RPMI8226 (cell line): ENCODE measurements at places on chromosomes 6 and 20.
A peak's percentile ranks its signal among the peaks of the same experiment; 100 is the strongest.

- no peak for DNase-seq
Measured at GRCh38 chr6:17856306-17856705, 131.1 kb downstream of the KIF13A start.

GRCh38 chr6:93418033-93418407 lies 1.3 kb downstream of the EPHA7 start:
- DNase-seq = no peak

DNA sequence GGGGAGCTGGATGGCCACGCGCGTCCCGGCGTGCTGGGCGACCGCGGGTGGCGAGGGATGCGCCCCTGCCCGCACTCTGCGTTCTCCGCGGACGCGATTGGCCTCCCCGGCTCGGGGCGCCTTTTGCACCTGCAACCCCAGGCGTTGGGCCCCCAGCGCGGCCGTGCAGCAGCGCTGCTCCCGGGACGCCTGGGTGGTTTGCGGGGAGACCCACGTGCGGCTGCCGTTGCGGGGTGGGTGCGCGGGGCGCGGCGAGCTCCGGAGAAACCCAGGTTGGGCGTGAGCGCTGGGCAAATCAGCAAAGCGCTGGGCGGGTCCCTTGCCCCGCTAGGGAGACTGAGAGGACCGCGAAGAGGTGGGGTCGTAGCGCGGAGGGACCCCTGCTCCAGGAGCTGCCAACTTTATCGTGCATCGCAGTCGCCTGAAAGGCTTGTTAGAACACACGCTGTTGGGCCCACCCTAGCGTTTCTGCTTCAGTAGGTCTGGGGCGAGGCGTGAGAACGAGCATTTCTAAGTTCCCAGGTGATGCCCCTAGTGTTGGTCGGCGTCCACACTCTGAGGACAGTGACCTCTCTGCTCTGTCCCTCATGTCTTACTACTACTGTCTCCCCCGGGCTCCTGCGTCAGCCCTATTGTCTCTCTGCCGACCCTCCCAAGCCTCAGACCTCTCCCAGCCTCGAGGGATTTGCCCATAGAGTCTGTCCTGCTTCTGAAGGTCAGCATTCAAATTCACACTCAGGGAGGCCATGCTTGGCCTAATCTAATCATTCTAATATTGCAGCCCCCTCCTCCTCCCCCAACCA lies 538 bp upstream of the ZFP64 start:
- DNase-seq = peak; percentile 70

- no peak for DNase-seq
Measured at GRCh38 chr6:157763904-157764177, 59.2 kb upstream of the SNX9 start.

- no peak for DNase-seq
Measured at GRCh38 chr6:119184008-119184648, 105.7 kb upstream of the FAM184A start.
